Cerebellar cortex (tissue), 1 donor: ENCODE measurements at places on chromosomes 5 and 9.

GRCh38 chr9:125321496-125321895 lies 59.9 kb downstream of the GAPVD1 start:
- DNase-seq, result no peak

DNA sequence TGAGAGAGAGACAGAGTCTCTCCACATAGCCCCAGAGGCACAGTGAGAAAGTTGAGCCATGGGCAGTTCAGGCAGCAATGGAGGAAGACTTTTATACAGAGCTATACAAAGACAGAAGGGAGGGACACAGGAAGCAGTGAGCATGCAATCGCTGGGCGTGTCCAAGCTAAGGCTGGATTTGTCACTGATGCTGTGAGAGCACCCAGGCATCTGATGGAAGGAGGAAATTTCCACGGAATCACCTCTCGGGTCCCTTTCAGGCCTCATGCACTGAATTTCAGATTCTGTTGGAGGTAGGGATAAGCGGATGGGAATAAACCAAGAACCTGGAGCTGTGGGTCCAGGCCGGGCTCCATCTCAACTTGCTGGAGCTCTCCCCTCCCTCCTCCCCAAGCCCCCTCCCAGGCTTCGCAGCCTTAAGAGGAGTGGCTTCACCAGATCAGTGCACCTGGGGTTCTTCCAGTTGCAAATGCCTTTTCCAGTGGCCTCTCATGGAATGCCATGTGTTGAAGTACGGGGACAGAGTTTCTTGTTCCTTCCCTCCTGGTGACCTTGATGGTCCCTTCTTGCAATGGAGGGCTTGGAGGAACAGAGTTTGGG lies 114.8 kb upstream of the ALDH1B1 start:
- DNase-seq, result no peak

DNA sequence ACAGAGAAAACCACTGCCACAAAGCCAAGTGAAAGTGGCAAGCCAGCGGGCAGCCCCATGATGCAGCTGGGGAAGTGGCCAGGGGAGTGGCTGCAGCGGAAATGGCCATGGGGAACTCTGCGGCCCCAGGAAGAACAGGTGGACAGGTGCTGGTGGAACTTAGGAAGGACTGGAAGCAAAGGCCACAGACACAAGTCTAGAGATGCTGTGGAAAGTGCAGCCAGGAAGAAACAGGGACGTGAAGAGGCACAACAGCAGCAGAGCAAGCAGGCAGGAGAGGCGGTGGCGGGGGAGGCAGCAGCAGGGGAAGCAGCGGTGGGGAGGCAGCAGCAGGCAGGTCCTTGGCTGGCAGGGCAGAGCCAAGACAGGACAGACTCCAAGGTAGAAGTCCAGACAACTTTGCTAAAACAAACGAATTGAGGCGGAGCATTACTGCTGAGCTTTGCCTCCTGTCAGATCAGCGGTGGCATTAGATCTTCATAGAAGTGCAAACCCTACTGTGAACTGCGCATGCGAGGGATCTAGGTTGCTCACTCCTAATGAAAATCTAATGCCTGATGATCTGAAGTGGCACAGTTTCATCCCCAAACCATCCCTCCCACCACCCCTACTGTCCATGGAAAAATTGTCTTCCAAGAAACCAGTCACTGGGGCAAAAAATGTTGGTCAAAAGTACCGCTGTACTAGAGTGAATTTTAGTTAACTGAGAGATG lies 11.8 kb downstream of the SURF6 start:
- no peak for DNase-seq

GRCh38 chr9:77832639-77833038 lies 184.5 kb upstream of the GNA14 start:
- DNase-seq, result no peak

DNA sequence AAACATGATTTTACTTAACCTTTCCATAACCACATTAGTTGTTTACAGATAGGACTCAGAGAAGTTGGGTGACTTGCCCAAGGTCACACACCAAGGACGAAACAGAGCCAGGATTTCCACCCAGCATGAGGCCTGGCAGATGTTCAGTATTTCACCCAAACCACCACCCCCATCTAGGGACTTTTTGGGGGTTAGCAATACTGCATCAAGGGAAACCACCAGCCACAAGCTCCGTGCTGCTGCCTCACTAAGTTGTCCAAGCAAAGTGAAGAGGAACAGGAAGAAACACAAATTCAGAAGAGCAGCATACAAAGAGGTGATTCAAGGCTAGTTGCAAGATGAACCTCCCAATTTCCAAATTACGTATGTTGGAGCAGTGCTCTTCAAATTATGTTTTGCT lies 219.6 kb upstream of the RORB start:
- DNase-seq, result no peak

DNA sequence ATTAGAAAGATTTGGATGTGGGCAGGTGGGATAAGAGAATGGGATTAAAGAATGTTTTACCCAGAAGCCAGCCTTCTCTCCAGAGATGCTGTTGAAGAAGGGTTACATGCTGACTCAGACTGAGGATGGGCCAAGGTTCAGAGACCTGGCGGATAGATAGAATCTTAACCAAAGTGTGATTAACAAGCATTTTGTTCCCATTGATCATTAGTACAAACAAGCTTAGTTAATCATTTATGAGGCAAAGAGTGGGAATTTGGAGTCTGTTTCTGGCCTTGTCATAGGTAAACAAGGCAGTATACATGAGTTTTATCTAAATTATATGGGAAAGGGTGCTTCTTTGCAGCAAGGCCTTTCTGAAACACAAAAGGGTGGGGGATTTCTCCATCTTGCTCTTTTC lies 20.8 kb upstream of the DTWD2 start:
- no peak for DNase-seq

GRCh38 chr5:139486201-139486600 lies 3.6 kb upstream of the STING1 start:
- peak; percentile 20 for DNase-seq

DNA sequence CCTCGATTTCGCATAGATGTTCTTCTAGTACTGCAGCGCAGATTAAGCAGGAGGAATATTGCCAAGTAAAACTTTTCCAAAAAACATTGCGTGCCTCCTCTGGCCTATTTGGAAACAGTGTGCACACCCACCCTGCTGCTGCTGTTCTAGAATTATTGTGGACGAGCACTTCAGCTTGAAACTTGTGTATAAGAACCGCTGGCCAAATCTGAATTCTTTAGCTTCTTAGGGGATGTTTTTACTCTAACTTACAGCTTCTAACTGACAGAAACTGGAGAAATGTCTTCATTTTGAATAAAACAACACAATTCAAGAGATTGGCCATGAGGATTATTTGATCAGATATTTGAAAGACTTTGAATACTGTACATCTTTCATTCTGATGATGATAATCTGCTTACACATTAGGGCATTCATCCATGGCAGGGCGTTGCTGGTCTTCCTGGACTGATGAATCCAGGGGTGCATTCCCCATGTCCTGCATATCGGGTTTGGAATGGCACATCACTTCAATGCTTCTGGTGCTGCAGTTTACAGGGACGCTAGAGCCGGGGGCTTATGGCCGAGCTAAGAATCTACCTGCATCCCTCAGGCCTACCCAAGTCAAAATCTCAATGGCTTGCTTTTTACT lies 6.5 kb downstream of the ADAMTS16 start:
- DNase-seq, result no peak

GRCh38 chr9:7234144-7234543 lies 476.4 kb downstream of the KDM4C start:
- peak; percentile 36 for DNase-seq

- DNase-seq, result no peak
Measured at GRCh38 chr5:108174286-108174685, 207.6 kb downstream of the FBXL17 start.

GRCh38 chr5:180105827-180106312 lies 34.3 kb upstream of the RNF130 start:
- no peak for DNase-seq

GRCh38 chr9:71783120-71783523 lies 14.8 kb upstream of the CEMIP2 start:
- peak; percentile 72 for DNase-seq

- DNase-seq, result no peak
Measured at GRCh38 chr9:5008202-5008601, 23.1 kb downstream of the JAK2 start.

- DNase-seq, result no peak
Measured at GRCh38 chr9:95580812-95581761, 64.3 kb upstream of the PTCH1 start.

DNA sequence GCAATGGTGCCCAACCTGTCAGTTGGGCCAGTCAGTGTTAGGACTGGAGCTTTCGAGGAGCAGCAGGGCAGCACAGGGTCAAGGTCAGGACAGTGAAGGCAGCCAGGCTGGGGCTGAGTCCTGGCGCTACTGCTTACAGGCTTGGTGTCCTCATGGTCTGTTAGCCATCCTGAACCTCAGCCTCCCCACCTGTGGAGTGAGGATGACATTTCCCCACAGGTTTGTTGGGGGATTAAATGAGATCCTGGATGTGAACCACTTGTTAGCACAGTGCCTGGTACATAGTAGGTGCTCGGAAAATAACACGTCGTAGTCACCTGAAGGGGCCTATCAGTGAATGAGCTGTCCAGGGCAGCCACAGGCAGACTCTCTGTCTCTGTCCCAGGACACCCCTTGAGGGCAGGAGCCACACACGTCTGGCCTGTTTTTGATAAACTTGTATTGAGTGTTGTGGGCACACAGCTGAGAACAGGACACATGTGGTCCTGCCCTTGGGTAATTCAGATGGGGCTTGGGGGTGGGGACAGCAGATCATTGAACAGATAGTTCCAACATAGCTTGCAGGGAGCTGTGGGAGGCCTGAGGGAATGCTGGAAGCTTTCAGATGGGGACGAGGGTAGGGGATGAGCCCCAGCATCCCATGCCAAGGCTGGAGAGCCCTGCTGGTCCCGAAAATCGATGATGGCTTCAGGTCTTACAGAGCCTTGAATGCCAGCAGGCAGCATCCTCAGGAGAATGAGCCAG lies 69.3 kb downstream of the AMBP start:
- DNase-seq, result no peak

DNA sequence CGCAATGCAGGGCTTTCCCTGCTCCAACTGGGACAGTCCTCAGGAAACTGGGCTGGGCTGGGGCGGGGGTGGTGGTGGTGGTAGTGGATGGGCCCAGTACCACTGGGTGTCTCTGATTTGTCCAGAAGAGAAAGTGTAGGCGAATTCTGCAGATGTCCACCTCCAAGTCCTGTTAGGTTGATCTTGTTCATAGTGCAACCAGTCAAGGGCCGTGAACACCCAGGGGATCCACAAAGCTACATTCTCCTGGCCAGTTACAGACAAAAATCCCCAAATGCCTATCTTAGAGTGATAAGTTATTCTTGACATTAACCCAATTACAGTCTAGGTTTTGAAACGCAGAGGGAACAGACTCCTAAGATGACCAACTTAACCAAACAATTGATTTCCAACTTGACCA lies 97.5 kb upstream of the SHB start:
- DNase-seq, result no peak

DNA sequence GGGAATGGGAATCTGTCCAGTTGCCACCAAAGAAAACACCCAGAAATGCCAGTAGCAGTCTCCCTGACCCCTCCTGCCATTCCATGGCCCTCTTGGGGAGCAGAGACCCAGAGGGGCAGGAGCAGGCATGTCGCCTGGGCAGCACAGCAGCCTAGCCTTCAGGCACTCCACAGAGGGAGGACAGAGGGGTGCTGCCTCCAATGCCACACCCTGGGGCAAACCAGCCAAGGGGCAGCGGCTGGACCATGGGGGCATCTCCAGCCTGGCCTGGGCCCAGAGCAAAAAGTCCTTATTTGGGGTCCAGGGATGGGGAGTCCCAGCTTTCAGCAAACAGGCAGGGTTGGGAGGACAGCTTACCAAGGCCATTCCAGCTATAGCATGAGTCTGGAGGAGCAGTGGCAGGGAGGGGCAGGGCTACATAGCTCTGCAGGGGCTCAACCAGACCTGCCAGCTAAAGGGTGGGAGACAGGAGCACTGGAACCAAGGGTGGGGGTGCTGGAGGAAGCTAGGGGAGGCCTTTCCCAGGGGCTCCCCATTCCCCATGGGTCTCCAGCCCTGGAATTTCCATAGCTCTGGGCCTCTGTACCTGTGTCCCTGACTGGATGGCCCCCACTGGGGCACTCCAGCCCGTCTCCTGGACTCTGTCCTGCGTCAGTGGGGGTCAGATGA lies 6.7 kb downstream of the BRD3 start:
- no peak for DNase-seq

DNA sequence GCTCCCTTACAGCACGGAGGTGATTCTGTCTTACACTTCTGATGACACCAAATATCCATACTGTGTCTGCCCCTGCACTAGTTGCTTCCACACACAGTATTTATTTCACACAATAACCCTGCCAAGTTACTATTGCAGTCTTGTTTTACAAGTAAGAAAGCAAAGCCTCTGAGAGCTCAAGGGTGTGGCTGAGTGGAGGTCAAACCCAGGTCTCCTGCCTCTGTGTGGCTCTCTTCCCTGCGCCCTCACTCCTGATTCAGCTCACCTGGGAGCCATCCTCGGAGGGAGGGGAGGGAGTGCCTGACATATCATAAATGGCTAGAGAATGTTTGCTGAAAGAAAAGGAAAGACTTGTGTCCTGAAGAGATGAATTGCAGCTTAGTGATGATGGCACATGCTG lies 41.0 kb downstream of the MVB12B start:
- DNase-seq, result no peak

DNA sequence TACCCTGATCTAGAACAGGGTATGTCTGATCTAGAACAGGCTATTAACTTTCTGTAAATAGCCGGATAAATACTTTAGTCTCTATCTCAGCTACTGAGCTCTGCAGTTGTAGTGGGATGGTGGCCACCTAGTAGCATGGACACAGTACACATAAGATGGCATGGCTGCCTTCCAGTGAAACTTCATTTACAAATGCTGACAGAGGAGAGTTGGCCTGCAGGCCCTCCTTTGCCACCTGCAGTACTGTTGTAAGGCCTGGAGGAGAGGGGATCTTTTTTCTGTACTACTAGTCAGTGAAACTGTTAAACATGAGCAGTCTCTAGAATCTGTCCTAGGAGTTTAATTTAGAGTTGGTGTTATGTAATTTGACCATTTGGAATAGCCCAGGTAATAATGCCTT lies 86.0 kb downstream of the TRIO start:
- DNase-seq, result no peak

DNA sequence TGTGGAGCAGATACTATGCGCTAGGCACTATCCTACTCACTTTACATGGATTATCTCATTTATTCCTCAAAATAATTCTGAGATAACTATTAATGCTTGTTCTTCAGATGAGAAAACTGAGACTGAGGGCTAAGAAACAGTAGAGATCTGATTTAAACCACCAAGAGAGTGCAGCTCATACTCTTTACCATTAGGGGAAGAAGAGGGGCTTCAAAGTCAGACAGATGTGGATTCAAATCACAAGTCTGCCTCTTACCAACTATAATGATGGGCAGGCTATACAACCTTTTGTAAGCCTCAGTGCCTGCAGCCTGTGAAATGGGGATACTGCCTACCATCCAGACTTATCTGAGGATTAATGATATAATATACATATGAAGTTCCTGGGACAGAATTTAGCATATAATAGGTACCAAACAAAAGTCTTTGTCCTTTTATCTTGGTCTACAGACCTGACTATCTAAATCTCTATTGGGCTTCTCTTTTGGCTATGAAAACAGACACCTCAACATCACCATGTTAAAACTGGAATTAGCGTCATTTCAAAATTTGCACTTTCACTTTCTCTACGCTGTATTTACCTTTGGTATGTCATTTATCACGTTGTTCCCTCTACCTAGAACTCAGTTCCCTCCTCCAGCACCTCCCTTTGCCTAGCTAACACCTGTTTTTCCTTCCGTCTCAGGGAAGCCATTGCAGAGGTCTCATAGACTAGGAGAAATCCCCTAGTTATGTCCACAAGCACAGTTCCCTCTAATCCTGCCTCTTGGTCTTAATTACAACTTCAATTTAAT lies 13.8 kb upstream of the TMEM267 start:
- no peak for DNase-seq
